NCI-H446 treated with DMSO at 0.1 percent for 48 hours (cell line): ENCODE measurements at places on chromosomes 5 and 9.

- DNase-seq, result no peak
These were observed 114.0 kb upstream of the FCN2 start for GRCh38 chr9:134766587-134766986.

GRCh38 chr5:40315126-40315525 lies 364.6 kb upstream of the PTGER4 start:
- no peak for DNase-seq

DNA sequence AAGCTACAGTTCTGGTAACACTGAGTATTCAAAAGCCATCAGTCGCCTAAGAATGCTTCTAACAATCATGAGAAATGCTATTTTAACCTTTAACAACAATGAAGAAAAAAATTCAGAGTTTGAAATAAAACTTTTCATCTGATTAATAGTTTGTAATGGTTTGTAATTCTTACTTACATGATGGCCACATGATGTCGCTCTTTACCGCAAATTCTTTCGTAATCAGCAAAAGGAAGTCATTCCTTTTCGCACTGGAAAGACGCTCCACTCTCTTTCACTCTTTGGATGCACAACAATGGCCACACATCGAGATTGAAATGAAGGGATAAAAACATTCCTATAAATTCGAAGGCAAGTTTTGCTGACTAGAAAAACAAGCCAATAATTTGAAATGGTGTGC lies at the start of gene PCDHA7:
TSS of gene PCDHA7 (plus strand) at position 277 of the 400 bp plus-strand sequence. CDS start at position 392, 115 bp downstream.
- no peak for DNase-seq

GRCh38 chr9:99509900-99510535 lies 287.9 kb downstream of the SEC61B start:
- DNase-seq, result no peak

DNA sequence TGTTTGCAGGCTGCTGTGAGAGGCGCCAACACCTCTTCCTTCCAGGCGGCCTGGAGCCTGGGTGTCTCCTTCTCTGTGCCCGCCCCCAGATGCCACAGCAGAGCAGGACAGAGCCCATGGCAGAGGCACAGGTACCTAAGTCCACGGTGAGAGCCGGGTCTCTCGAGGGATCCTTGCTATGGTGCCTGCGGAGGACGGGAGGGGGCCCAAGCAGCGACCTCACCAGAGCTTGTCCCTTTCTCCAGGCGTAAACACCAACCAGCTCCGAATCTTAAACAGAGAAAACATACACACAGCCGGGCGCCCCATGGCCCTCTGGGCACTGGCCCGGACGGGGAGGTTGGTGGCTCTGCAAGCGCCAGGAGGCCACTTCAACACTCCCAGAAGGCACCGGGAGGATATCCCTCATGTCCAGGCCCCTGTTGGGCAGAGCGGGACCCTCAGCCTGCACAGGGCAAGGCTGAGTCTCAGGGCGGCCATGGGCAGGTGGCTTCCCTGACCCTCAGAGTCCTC lies 11.8 kb downstream of the CCDC187 start:
- DNase-seq, result no peak

DNA sequence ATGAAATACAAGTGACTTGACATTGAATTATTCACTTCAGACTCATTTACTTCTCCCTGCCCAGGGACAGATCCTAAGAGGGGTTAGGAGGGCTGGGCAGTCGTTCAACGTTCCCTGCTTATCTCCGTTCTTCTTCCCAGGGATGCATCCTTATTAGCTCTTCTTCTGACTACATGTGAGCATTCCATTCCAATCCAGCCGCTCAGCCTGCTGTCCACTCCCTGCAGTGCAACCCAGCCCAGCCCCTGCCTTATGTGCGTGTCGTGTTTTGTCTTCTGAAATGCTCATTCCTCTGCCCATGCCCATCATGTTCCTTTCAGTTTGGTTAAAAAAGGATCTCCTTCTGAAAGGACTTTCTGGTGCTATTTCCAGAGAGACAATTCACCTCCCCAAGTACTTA lies 64.7 kb upstream of the PALM2AKAP2 start:
- no peak for DNase-seq

DNA sequence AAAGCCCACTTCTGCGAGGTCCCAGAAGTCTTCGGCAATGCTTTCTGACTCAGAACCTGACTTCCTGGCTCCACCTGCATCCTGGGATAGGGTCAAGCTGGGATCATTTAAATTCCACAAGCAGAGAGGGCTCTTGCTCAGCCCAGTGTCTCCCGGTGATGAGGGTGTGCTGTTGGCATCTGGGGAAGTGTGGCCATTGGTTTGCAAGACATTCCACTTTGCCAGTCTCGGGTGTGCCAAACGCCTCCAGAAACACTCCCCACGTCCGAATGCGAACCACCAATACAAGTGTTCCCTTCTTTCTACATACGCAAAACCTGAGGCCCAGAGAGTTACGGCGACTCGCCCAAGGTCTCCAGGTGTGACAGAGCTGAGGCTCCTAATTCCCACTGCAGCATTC lies 43.1 kb upstream of the FCN2 start:
- DNase-seq, result no peak
